ENCODE measurements at places on chromosomes 3 and 15.

GRCh38 chr3:191290311-191291025, 38.7 kb upstream of the CCDC50 start:
- DNase-seq: no peak

DNA sequence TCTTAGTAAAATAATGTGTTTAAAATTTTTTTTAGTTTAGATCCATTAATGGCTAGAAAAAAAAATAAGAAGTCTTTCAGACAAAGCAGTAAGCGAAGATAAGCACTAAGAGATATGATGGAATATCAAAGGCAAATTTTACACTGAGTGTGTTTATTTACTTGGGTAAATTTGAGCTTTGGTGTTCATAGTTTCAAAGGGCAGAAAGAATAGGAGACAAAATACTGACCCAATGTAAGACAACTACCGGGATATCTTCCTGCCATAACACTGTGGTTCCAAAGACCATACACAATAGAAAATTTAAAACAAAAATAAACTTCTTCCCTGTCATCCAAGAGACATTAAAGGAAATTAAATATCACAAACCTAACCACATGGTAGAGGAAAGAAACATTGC, 25.5 kb upstream of the TP63 start:
- no peak for DNase-seq

DNA sequence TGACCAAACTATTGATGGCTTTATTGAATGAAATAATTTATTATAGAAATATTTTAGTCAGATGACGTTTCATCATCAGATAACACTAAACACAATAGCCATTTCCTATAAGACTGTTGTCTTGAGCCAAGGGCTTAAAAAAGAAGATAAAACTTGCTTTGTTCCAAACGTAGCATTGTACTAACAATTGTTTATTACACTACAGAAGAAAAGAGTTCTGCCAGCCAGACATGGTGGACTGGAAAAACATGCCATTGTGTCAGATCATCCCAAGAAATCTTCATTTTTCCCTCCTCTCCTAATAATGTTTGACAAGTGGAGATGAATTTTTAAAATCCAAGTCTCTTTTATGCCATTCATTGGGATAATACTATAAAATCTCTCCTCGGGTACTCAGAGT, 203.3 kb downstream of the CDIN1 start:
- DNase-seq: no peak

DNA sequence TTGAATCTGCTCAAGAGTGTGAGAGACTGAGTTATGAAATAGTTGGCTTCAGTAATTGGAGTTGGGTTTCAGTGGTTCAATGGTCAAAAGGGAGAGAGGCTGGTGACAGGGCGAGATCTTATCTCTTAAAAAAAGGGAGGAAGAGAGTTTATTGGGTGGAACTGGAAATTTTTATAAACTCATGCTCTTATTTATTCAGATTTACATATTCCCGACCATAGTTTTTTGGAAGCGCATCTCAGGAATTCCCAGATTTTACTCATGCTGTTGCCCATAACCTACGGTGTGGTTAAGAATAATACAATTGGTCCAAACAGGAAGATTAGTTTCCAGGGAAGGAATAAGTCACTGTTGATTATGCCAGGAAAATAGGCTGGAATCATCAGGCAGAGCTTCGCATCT, 41.4 kb downstream of the CD200 start:
- DNase-seq: no peak

DNA sequence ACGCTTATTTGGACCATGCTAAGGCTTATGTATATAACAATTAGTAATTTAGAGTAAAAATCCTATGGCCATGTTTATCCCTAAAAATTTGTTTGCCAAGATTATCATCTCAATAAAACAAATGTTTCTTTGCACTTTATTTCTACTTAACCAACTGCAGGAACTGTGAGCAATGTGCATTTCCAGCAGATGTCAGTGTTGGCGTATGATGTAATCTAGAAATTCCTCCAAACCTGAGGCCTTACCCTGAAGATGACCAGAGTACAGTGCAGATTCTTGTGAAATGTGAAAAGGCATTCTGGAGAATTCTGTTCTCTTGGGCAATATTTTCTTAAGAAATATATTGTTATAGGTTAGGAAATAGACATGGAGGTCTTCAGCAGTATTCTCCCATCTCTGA, 205.9 kb downstream of the MBNL1 start:
- DNase-seq: no peak

All from left ventricle myocardium inferior (tissue), 1 donor.